ENCODE measurements at places on chromosomes 11 and 22. TPM values are rescaled to one million over a fixed set of nuclear protein-coding genes. Genes with fewer than 3 reads are reported as not detected.
A peak's percentile ranks its signal among the peaks of the same experiment; 100 is the strongest.

- DNase-seq = no peak
These were observed 1.5 kb downstream of the DGKZ start for GRCh38 chr11:46348566-46349401.

DNA sequence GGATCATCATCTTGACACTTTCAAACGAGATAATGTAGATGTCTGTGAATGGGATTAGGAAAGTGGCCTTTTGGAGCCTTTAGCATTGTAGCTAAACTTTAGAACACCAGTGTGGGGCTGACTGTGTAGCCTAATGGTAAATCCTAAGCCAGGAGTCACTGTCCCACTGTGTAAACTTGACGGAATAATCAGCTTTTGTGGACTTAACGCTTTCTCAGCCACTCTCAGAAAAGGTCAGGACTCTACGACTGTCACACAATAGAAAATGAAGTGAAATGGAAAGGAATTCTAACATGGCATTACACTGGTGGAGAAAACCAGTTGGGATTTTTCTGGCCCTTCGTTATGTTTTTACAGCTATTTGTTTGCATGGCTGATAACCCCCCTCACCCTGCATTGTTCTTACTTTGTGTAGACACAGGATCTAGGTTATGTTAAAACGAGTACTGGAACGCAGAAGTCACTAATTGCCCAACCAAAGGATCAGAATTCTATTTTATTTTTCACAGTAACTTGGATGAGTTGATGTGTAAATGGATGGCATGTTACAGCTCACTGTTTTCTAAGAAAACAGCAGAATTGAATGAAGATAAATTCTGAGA is 22.0 kb upstream of the GRAMD1B start:
- DNase-seq = no peak

DNA sequence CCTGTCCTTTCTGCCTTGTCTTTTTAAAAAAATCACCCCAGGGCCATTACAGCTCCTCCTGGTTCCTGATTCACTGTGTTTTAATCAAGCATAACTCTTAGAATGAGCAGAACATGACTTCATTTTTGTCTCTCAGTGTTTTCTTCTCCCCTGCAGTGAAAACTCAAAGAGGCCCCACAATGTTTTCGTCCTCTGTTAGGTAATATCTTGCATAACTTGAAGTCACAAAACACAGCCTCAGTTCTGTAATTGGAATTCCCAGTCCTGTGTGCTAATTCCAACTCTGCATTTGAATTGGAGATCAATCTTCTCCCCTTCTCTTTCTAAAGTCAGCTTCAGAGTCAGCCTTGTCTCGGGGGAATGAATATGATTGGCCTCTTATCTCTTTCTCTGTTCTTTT is 186.5 kb upstream of the NAV2 start:
- no peak for DNase-seq

GRCh38 chr22:39144101-39144767 is 8.2 kb downstream of the CBX7 start:
- DNase-seq = no peak

- no peak for DNase-seq
These were observed 61.9 kb downstream of the SMCO4 start for GRCh38 chr11:93481279-93481678.

DNA sequence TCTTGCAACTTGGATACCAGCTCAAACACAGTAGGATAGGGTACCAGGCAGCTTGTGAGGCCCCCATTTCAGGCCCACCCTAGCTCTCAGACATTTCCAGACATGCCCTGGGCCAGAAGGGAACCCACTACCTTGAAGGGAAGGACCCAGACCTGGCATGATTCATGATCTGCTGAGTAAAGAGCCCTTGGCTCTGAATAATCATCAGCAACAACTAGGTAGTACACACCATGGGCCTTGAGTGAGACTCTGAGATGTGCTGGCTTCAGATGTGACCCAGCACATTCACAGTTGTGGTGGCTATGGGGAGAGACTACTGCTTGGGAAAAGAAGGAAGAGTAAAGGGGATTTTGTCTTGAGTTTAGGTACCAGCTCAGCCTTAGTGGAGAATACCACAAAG is 23.6 kb downstream of the JRKL start:
- DNase-seq = no peak

DNA sequence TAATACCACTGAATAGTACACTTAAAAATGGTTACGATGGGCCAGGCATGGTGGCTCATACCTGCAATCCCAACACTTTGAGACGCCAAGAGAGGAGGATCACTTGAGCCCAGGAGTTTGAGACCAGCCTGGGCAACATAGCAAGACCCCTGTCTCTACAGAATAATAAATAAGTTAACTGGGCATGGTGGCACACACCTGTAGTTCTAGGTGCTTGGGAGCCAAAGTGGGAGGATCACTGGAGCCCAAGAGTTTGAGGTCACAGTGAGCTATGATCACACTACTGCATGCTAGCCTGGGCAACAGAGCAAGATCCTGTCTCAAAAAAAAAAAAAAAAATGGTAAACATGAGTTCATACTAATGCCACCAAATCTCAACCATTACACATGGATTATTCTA is 61.3 kb downstream of the CD6 start:
- no peak for DNase-seq

- no peak for DNase-seq
These were observed 5.8 kb upstream of the RCOR2 start for GRCh38 chr11:63922673-63923192.

DNA sequence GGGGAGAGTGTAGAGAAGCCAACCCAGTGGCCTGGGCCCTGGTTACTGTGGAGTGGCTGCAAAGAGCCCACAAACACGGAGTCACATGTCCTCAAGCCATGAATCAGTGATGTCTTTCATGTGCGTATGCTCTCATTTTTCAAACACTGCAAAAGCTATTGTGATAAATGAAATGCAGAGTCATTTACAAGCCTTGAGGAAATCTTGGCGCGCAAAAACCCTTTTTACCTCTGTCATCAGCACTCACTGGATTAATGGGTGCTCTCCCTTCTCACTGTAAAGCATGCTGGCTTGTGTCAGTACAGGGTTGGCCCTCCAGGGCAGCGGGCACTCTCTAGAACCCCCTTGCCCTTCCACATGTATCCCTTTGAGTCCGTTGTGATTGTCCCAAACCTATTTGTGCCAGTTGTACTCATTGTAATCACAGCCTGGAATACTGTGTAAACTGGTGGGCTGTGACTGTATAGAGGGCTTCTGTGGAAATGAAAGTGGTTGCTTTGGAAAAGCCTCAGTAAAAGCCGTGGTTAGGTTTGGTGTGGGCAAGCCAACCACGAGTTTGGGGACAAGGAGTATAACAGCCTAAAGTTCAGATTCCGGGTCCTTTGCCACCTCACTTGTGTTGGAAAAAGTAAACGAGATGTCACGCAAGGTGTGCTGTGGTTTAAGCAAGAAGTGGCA is 10.4 kb downstream of the GNAZ start:
- no peak for DNase-seq

- DNase-seq = no peak
These were observed 562 bp downstream of the ZBED4 start for GRCh38 chr22:49853981-49854831.

- peak; percentile 35 for DNase-seq
These were observed 2.9 kb upstream of the SGSM1 start for GRCh38 chr22:24803064-24803542.

- no peak for DNase-seq
These were observed 12.8 kb upstream of the CAVIN3 start for GRCh38 chr11:6333095-6333494.

DNA sequence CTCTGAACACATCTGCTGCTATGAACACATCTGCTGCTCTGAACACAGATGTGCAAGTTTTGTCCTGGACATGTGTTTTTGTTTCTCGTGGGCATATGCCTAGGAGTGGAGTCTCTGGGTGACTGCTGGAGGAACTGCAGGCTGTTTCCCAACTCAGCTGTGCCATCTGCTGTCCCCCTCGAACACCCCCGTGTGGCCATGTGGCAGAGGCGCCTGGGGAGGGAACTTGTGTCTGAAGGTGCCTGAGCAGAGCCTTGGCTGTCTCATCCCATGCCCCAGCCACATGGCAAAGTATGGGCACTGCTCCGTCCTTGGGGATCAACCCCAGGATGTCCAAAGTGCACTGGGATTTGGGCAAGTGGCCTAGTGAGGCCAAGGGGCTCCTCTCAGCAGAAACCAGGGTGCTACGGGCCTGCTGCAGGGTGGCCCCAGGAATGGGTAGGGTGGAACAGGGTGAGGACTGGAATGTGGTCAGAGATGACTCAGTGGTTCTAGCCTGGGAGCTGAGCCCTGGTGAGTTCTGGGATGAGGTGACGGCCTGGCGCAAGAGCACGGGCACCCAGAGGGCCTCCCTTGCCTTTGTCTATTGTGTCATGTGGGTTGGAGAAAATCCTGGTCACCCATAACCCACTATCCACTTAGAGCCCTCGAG is 14.7 kb downstream of the GATD1 start:
- no peak for DNase-seq

DNA sequence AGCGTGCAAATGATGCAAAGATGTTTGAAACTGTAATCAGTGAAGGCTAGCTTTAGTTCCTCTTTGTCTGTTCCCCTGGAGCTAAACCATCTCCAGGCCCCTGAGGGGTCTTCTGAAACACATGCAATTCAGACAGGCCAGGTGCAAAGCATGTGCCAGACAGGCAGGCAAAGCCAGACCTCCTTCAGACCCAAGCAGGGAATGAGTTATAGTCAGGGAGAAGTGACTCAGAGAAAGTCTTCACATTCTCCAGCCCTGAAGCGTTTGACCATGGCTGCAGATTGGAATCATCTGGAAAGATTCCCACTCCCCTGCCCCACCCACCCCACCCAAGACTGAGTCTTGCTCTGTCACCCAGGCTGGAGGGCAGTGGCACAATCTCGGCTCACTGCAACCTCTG is 187.0 kb upstream of the ISX start:
- DNase-seq = no peak

GRCh38 chr11:60918251-60918938 is 4.4 kb downstream of the TMEM109 start:
- DNase-seq = no peak

DNA sequence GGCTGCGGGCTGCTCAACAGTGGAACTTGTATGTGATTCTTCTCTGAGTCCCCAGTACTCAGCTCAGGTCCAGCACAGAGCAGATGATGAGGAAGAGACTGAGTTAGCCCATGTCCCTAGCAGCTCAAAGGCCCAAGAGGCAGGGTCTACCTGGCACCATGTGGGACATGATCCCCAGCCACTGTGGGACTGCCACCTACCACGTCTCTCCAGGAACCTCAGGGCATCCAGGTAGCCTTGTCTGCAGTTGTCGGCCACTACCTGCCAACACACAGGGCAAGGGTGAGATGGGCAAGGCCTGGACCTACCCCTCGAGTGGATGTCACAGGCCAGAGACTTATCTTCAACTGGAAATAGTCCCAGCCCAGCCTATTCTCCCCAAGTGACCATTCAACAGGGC is 4.4 kb downstream of the PNPLA5 start:
- DNase-seq = no peak

- DNase-seq = no peak
These were observed 504.6 kb downstream of the BRD1 start for GRCh38 chr22:49322861-49323622.

GRCh38 chr22:31305194-31305593 is 12.9 kb upstream of the PIK3IP1 start:
- no peak for DNase-seq

GRCh38 chr11:72072348-72072747 is 8.0 kb downstream of the NUMA1 start:
- DNase-seq = peak; percentile 68

- DNase-seq = no peak
These were observed 9.0 kb downstream of the NEAT1 start for GRCh38 chr11:65431451-65432099.

GRCh38 chr11:44824300-44824704 is 97.5 kb downstream of the TSPAN18 start:
- no peak for DNase-seq

DNA sequence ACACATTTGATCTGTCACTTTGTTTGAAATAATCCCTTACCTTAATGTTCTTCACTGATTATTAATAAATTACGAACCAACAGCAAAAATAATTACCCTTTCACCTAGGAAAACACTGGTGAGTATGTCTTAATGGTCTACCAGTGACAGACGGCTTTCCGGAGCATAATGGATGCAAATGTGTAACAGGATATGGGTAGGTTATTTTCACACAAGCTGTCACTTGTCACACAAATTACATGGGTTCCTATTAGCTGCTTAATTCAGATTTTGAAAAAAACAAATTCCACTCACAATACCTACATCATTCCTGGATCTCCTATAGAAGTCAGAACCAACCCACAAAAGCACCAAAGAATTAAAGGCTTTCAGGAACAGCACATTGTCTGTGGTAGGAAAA is 127.9 kb downstream of the WT1 start:
- DNase-seq = no peak

- DNase-seq = no peak
These were observed 58.3 kb upstream of the RASD2 start for GRCh38 chr22:35482311-35482710.

DNA sequence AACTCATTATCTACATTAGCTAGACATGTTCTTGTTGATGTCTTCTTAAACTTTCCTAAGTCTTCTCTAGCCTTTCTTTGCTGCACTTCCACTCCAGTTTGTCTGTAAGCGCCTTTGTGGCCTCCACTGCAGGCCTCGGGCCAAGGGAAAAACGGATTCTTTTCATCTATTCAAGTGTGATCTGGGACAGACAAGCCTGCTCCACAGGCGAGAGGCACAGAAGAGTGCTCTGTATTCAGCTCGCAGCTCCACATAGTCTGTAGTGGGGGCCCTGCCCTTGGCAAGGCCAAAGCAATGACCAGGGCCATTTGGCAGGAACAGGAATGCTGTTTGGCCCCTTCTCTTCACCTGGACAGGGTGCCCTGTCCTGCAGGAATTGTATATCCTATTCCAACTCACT is 84.1 kb upstream of the BARX2 start:
- no peak for DNase-seq

GRCh38 chr11:73234471-73235181 is 16.5 kb downstream of the P2RY2 start:
- DNase-seq = no peak

DNA sequence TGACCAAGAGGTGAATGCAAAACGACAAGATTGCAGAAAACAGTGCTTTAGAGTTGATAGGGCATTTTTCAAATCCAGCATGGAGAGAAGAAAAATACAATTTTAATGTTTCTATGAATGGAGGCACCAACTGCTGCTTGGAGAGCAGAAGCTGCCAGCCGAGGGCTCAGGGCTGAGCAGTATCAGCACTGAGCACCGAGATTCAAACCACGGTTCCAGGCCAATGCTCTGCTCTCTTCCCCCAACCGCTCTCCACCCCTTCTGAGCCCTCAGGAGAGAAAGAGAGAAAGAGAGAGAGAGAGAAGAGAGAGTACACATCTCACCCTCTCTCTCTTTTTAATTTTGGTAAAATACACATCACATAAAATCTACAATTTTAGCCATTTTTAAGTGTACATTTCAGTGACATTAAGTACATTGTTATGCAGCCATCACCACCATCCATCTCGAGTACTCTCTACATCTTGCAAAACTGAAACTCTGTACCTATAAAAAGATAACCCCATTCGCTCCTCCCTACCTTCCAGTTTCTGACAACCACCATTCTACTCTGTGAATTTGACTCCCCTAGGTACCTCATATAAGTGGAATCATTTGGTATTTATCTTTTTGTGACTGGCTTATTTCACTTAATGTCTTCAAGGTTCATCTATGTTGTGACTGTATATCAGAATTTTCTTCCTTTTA is 333.3 kb downstream of the MIAT start:
- DNase-seq = no peak

Gene MS4A2
- total RNA-seq = not detected

Gene OR2D3
- total RNA-seq = not detected

Gene INPP5J
- 1.7 TPM for total RNA-seq

Gene C22orf42
- total RNA-seq = not detected

Gene ANGPTL5
- not detected for total RNA-seq

Gene SLC25A1
- total RNA-seq = 162 TPM

Gene HOATZ
- not detected for total RNA-seq

Gene OR5M3
- total RNA-seq = not detected

Gene TBX10
- total RNA-seq = not detected

Data from Panc1 (cell line).